Stimulated activated CD4-positive, alpha-beta T cell treated with anti-CD3 and anti-CD28 coated beads, TNF-alpha, amount 100 ng/mL, for 1 hour (primary cell): ENCODE measurements at places on chromosomes 4 and X.

GRCh38 chr4:31647786-31648185 lies 927.6 kb downstream of the PCDH7 start:
- no peak for DNase-seq

- DNase-seq = no peak
These were observed at the start of gene SMIM43 for GRCh38 chr4:121764702-121765367. SMIM43 (minus strand) TSS chr4:121765164; CDS start chr4:121765105, 59 bp downstream.

- no peak for DNase-seq
These were observed 32.0 kb upstream of the MTMR8 start for GRCh38 chrX:64427281-64427680.

- no peak for DNase-seq
These were observed 430.8 kb downstream of the ARHGAP24 start for GRCh38 chr4:85905761-85906160.

DNA sequence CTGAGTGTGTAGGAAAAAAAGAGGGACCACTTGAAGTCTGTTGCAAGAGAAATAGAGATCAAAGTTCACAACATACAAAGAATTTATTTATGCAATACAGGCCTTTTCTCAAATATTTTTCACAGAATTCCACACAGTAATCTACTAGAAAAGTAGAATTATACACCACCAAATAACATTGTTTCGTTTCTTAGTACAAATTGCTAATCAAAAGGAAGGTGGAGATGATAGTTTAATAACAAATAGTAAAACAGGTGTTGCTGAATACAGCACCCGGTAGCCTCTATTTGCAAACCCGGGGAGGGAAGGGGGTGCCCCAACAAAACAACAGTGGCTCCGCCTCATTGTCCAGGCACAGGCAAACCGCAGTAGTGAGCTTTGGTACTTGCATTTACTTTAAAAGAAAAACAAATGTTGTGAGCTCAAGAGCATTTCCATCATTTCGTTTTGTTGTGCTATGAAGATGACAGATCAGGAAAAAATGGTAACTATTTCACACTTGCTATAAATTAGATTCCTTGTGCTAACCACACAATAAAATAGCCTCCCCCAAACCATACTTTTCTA lies 186.4 kb downstream of the DCLK2 start:
- no peak for DNase-seq

GRCh38 chr4:109207061-109207460 lies 95.4 kb downstream of the COL25A1 start:
- DNase-seq = no peak

DNA sequence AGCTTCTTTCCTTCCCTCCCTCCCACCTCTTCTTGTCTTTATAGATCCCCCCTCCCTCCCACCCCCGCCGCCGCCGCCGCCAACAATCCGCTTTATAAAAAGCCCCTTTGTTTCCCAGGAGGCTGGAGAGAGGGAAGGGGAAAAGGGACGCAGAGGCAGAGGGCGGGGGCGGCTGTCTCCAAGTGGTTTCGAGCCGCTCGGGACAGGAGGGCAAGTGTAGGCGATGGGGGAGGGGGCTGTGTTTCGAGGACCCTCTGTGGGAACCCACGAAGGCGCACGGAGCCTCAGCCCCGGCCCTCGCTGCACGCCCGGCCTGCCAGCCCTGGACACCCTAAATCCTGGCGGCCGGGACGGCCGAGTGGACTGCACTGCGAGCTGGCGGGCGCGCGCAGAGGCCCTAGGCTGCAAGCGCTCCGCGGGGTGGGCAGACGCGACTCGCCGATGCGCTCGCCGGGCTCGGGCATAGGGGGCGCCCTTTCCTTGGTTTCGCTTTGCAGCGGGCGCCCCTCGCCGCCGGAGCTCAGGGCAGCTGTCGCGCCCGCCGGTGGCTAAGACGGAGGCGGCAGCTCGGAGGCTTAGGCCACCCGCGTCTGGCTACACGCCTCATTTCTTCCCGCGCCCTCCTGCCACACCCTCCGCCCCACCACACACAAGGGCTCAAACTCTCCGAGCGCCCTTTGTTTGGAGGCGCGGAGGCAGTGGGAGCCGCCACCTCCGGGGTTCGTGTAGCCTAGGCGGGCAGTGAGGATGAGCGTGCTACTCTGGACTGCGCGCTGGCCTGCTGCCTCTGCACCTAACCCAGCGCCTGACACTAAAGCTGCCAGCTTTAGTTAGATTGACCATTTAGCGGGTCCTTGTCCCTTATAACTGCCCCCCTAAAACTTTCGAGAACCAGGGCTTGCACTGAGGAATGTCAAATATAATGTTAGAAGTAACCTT lies 2.2 kb downstream of the MAMLD1 start:
- no peak for DNase-seq

GRCh38 chrX:13055486-13055885 lies 11.1 kb upstream of the FAM9C start:
- no peak for DNase-seq

- DNase-seq = no peak
These were observed 565.6 kb upstream of the TENM3 start for GRCh38 chr4:181677621-181678020.

GRCh38 chr4:69858690-69859089 lies 1.3 kb downstream of the SULT1E1 start:
- DNase-seq = no peak

DNA sequence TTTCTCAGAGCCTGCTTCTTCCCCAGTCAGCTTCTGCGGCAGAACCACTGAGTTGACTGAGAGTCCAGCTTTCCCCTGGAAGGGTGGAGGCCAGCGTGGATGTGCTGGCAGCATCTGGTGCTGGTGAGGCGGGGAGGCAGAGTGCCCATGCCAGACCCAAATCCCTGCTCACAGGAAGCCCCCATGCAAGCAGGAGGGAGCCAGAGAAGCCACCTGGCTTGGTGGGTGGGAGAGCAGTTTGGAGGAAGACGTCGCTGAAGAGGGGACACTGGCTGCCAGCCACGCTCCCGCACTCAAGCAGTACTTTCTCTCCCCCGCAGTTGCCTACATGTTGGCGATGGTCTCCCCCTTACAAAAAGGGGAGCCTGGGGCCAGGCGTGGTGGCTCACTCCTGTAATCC lies 6.0 kb downstream of the PDZD4 start:
- no peak for DNase-seq

- no peak for DNase-seq
These were observed 95.9 kb upstream of the RPS6KA3 start for GRCh38 chrX:20362268-20363267.

GRCh38 chr4:120724656-120725055 lies 197.9 kb downstream of the PRDM5 start:
- DNase-seq = no peak

- no peak for DNase-seq
These were observed 330.5 kb upstream of the AADAT start for GRCh38 chr4:170420255-170420693.

GRCh38 chrX:18297251-18297650 lies 57.2 kb downstream of the SCML2 start:
- no peak for DNase-seq

DNA sequence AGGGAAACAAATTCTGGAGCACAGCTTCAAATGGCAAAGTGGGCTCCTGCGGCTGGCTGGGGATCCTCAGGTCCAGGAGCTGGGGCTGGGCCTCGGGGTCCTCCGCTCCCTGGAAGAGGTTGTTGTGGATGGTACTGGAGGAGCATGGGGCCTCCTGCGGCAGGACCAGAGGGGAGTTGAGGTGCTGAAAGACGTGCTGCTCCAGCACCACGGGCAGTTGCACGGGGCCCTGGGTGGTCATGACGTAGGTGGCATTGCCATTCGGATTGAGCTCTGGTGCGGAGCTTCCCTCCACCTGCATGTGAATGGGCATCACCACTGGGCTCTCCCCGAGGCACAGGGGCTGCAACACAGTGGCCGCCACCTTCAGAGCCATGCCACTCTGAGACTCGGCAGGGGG lies 59.7 kb downstream of the RAI2 start:
- DNase-seq = no peak

DNA sequence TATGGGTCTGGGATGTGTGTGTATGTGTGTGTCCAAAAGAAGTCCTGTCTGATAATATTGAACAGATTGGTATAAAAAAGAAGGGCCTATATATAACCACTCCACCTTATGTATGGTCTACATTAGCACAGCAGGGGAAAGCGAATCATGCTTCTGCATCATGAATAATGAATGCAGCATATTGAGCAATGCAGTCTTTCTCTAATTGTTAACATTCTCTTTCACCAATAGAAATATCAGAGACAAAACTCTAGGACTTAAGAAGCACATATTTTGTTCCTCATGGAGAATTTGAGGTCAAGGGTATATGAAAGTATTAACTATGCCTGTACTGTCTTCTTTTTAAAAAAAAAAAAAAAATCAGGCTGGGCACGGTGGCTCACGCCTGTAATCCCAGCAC lies 264.3 kb upstream of the NOCT start:
- no peak for DNase-seq

- no peak for DNase-seq
These were observed 13.3 kb upstream of the MID1 start for GRCh38 chrX:10633722-10634121.

- no peak for DNase-seq
These were observed 32.1 kb downstream of the SUV39H1 start for GRCh38 chrX:48728653-48729052.

DNA sequence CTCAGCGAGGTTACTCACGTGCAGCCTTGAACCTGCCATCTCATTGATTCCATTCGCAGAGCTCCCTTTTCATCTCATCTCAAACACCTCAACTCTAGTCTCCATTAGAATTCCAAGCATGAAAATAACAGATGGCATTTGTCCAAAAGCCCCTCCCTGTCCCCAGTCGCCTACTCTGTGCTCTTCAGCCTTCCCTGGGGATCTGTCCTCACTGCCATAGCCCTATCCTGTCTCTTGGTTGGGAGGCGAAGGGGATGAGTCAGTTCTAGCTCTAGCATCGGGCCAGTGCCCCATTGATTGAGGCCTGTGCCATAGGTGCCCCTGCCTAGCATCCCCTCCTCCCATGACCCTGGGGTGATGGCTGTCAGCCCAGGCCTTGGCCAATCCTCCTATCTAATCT lies 134.0 kb upstream of the PJA1 start:
- DNase-seq = no peak

DNA sequence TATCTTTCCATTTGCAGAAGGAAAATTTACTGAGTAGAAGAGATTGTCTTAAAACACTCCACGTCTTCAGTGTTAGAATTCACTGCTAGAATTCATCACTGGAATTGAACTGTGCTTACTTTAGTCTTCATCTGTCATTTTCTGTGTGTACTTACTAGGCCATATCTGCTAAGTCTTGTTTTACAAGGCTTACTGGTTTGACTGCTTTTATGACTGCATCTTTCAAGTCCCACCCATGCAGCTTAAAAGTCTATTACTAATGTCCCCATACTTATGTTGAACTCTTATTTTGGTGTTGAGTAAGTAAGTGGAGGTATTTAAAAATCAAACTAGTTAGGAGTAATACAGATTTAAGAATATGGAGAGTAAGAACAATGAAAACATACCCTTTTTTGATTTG lies 14.6 kb downstream of the CLCN3 start:
- DNase-seq = no peak

DNA sequence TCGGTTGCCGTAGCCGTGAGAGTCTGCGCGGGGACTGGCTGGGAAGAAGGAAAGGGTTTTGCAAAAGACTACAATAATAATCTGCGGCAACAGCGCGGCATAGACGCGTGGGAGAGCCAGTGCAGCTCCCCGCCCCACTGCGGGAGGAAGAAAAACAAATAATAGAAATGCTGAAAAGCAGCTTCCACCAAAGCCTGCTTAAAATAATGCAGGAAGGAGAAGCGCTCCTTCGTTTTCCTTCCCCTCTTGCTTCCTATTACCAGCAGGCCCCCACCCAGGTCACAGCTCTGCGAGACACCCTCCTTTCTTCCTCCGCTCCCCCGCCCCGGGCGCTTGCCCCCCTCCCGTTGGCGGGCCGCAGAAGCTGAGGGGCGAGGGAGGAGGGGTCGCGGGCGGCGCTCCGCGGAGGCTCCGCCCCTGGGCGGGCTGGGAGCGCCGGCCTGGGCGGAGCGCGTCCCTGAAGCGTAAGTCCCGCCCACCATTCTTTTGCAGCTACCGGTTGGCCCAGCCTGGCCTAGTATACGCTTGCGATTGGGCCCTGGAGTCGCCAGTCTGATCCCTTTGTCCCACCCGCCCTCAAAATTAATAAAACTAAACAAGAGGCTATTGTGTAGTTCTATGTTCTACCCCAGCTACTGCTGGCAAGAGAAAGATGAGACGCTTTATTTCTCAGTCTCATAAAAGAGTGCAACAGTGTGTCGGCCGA lies 636 bp upstream of the AMOT start:
- DNase-seq = peak; percentile 46

GRCh38 chr4:99950913-99951254 lies 809 bp upstream of the H2AZ1 start:
- DNase-seq = no peak

DNA sequence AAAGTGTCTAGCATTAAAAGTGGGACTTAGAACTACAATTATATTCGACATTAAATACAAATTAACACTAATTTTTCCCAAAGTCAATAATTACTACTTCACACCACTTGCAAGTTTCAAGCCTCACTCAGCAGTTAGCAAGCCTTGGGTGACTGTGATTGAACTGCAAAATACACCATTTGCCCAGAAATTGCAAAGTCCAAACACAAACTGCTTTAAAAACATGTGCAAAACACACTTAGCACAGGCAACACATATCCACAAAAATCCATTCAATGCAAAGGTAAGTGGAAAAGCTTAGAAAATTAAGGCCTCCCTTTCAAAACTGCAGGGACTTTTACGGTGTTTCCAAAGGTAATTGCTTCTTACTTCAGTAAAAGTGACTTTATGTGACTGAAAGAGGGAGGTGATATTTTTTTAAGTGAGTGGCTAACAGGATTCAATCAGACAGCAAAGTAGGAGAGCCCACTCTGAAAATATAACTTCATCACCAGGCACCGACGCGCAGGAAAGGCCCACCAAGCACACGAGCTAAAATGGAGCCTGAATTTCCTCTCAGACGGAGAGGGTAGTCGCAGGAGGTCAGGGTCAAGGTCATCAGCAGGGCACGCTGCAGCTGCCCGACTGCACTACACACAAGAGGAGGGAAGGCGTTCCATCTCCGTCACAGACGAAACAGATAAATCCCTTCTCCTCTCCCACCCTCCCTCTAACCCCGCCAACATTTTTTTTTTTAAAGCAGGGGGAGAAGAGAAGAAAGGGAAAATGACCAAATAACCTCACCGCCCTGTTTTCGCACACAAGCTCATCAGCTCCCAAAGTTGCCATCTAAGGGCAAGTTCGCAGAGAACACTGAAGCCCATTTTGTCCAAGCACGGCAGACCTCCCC lies 3.1 kb downstream of the ZNF827 start:
- no peak for DNase-seq

GRCh38 chr4:185068837-185069236 lies 50.5 kb downstream of the HELT start:
- DNase-seq = no peak

GRCh38 chr4:164058776-164059445 lies 564.4 kb downstream of the TMA16 start:
- no peak for DNase-seq

GRCh38 chrX:65098851-65099250 lies 122.6 kb upstream of the ZC4H2 start:
- DNase-seq = no peak

DNA sequence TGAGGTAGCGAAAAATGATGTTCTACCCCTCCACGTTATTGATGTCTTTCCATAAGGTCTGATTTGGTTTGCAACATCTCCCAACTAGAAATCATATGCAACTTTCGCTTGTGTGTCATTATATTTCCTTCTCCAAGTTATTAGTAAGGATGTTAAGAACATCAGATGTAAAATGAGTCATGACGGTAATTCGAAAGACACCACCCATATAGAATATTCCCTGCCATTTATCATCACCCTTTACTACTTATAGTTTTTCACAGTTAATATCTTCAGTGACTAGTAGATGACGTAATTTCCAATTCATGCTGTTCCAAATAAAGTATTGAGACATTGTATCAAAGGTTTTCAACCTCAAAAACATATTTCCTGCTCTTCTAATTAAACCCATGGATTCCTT lies 146.7 kb upstream of the MAP3K15 start:
- DNase-seq = no peak
